Caki2 (cell line): ENCODE measurements at places on chromosomes 16 and 17. TPM values are rescaled to one million over a fixed set of nuclear protein-coding genes. Genes with fewer than 3 reads are reported as not detected.

Gene MYL4
- not detected in 2 replicates for total RNA-seq

Gene ADAD2
- total RNA-seq, result not detected in 2 replicates

Gene CDH3
- total RNA-seq, result 0.06 TPM in 1 of 2 replicates, not detected in the other

Gene PPM1E
- 0.24 TPM in 1 of 2 replicates, not detected in the other for total RNA-seq

Gene HOXB4
- 2.6 and 2.7 TPM in 2 replicates for total RNA-seq

Gene TNS4
- total RNA-seq, result not detected in 2 replicates

Gene ITGAD
- total RNA-seq, result not detected in 2 replicates

Gene TAT
- total RNA-seq, result not detected in 2 replicates

Gene AANAT
- not detected in 2 replicates for total RNA-seq

Gene KRTAP4-9
- total RNA-seq, result not detected in 2 replicates

Gene SMIM36
- total RNA-seq, result not detected in 2 replicates

Gene NSF
- total RNA-seq, result 14.9 and 15.3 TPM in 2 replicates

Gene TMEM98
- total RNA-seq, result not detected in 2 replicates

Gene ZG16
- total RNA-seq, result not detected in 2 replicates

Gene SDK2
- 0.06 and 0.14 TPM in 2 replicates for total RNA-seq

Gene PTX4
- not detected in 2 replicates for total RNA-seq

Gene CCDC40
- total RNA-seq, result 7.2 and 41.3 TPM in 2 replicates

Gene MEIOC
- total RNA-seq, result 1.9 and 2.2 TPM in 2 replicates

Gene ITGA2B
- total RNA-seq, result 0.26 and 3.3 TPM in 2 replicates

Gene CES5A
- not detected in 2 replicates for total RNA-seq

Gene PIRT
- not detected in 2 replicates for total RNA-seq

Gene EMP2
- total RNA-seq, result 4.2 and 8.9 TPM in 2 replicates

Gene PRM1
- not detected in 2 replicates for total RNA-seq

Gene CMTM1
- 0.52 and 1.5 TPM in 2 replicates for total RNA-seq

Gene TNFRSF12A
- total RNA-seq, result 975 and 1,222 TPM in 2 replicates

Gene USP43
- 4.2 and 5.3 TPM in 2 replicates for total RNA-seq

Gene UBALD2
- total RNA-seq, result 4.8 and 6.5 TPM in 2 replicates

Gene HYDIN
- total RNA-seq, result 0.95 and 3.8 TPM in 2 replicates

Gene FAHD1
- total RNA-seq, result 120 and 169 TPM in 2 replicates

Gene SLC16A5
- total RNA-seq, result 3.0 and 4.4 TPM in 2 replicates

Gene SMARCE1
- total RNA-seq, result 45.1 and 56.3 TPM in 2 replicates

Gene CCL17
- total RNA-seq, result not detected in 2 replicates

Gene LGALS9C
- not detected in 2 replicates for total RNA-seq

Gene DHRS7C
- not detected in 2 replicates for total RNA-seq

Gene CACNG1
- not detected in 2 replicates for total RNA-seq

Gene PRAC1
- total RNA-seq, result not detected in 2 replicates

Gene MAP3K3
- 14.5 and 16.7 TPM in 2 replicates for total RNA-seq

Gene NPW
- not detected in 2 replicates for total RNA-seq

Gene ACSM5
- 3.2 and 8.0 TPM in 2 replicates for total RNA-seq

Gene PRSS36
- 0.17 and 10.6 TPM in 2 replicates for total RNA-seq

Gene CCL7
- not detected in 2 replicates for total RNA-seq

Gene CLEC19A
- total RNA-seq, result not detected in 2 replicates

Gene MYH11
- total RNA-seq, result not detected in 2 replicates

Gene TP53TG3
- not detected in 2 replicates for total RNA-seq
